ENCODE measurements at places on chromosomes 13 and 19.

GRCh38 chr13:46321494-46322225, 65.4 kb downstream of the RUBCNL start:
- DNase-seq = peak; percentile 53

GRCh38 chr13:25295228-25295627, 6.2 kb upstream of the NUP58 start:
- DNase-seq = no peak

DNA sequence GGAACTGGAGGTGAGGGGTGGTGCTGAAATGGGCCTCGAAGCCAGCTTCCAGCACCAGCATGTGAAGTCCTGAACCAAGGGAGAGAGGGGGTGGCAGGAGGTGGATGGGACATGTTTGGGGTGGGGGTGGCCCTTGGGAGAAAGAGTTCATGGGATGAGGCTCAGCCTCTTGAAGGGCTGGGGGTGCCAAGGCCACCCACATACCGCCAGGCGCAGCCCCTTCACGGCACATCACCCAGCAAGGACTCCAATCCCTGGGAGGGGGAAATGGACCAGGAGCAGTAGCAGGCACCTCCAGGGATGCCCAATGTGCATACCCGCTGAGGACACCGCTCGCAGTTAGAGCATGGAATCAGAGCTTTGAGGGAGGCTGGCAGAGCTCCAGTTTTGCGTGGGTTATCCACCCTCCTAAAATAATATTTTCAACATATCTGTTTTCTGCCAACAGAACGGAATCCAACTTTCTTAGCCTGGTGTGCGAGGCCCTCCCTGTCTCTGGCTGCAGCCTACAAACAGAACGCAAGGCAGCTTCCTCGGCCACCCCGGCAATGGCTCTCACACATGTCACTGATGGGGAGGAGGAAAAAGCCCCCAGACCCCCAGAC, 140.5 kb upstream of the VSTM2B start:
- no peak for DNase-seq

DNA sequence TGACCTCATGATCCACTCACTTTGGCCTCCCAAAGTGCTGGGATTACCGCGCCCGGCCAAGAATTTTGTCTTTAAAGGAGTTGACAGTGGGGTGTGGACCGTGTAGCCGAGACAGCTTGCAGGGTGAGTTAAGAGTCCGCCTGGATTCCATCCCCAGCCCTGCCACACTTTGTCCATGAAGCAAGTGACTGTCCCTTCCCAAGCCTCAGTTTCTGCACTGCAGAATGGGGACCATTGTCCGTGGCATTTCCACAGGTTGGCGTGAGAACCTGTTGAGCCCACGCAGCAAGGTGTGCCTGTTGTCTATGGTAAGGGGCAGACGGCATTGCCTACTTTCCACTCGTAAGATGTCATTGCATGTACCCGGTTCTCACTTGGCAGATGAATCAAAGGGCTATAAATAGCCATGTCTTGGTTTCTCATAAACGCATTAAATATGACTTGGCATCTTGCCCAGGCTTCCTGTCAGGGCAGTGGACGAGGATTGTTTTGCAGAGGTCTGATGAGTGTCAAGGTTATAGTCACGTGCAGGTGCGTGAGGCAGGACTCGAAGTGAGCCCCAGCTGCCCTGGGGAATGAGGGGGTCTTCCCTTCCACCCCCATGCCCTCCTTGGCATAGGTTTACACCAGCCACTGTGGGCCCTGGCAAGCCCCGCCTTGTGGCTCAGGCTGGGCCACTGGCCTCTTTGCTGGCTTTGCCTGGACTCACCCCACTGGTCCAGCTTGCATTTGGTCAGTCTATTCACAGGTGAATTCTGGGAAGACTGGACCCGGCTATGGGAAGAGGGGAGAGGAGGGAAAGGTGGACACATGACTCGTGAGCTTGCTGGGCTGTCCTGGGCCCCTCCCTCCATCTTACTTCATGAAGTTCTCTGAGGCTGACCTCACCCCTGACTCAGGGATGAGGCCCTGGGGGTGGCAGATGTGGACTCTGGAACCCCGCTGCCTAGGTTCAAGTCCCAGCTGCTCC, 14.6 kb downstream of the FAM187B start:
- peak; percentile 49 for DNase-seq

- DNase-seq = no peak
Measured at GRCh38 chr13:47893527-47893926, 107.5 kb downstream of the SUCLA2 start.

GRCh38 chr13:98386637-98387036, 190.3 kb downstream of the STK24 start:
- DNase-seq = no peak

Measured in KG1 (cell line).